Endodermal cell (in vitro differentiated cells): ENCODE measurements at places on chromosomes 16 and 17. TPM values are rescaled to one million over a fixed set of nuclear protein-coding genes. Genes with fewer than 3 reads are reported as not detected.

The ST6GALNAC2 gene
- total RNA-seq, result 12.6 and 15.1 TPM in 2 replicates

The TOM1L1 gene
- total RNA-seq, result 49.9 and 54.9 TPM in 2 replicates

The XAF1 gene
- total RNA-seq, result 0.16 and 0.35 TPM in 2 replicates

The GGT6 gene
- not detected in 3 replicates for total RNA-seq

The OR1A1 gene
- total RNA-seq, result not detected in 3 replicates

The ASGR2 gene
- not detected in 2 replicates for total RNA-seq

The TIMP2 gene
- total RNA-seq, result 41.9 and 42.7 TPM in 2 replicates

The COX11 gene
- 61.0 to 85.3 TPM (median 83.9 TPM) in 3 replicates for total RNA-seq

The GDPD1 gene
- 23.2 and 23.3 TPM in 2 replicates for total RNA-seq

The SCGB1C2 gene
- not detected in 3 replicates for total RNA-seq

The IGSF6 gene
- not detected in 3 replicates for total RNA-seq

The SPATA33 gene
- 12.8 to 28.7 TPM (median 27.4 TPM) in 3 replicates for total RNA-seq

The KRTAP17-1 gene
- total RNA-seq, result 0.48 TPM in 1 of 2 replicates, not detected in the other

The IL17C gene
- total RNA-seq, result 0.32 TPM in 1 of 2 replicates, not detected in the other

The KRT31 gene
- total RNA-seq, result not detected in 2 replicates

The KRTAP3-2 gene
- not detected in 3 replicates for total RNA-seq

The SRL gene
- not detected in 2 replicates for total RNA-seq

The GRAPL gene
- 0.53 TPM in 1 of 2 replicates, not detected in the other for total RNA-seq

The ZFP3 gene
- total RNA-seq, result 0.06 to 0.09 TPM in 2 of 3 replicates, not detected in the other

The TP53TG3E gene
- not detected in 3 replicates for total RNA-seq

The CHRNE gene
- total RNA-seq, result 0.71 to 1.2 TPM (median 1.0 TPM) in 3 replicates
